ENCODE measurements at places on chromosomes 5 and 9.

- no peak for DNase-seq
Observed at GRCh38 chr9:75432888-75433287, 344.6 kb downstream of the OSTF1 start.

DNA sequence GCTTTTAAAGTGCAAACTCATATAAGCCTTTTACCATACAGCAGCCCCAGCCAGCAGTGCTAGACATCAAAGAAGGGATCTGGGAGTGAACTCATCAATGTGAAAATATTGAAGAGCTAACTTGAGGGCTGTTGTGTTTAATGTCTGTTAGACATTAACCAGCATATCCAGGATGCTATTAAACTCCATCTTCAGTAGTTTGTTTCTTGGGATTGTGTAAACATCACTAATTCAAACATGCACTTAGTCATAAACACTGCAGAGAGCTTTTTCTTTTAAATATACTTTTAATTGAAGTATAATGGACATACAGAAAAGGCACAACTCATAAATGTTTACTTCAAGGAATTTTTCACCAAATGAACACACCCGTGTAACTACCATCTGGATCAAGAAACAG, 81.8 kb downstream of the TMEM252 start:
- no peak for DNase-seq

GRCh38 chr9:117919538-117919937, 215.3 kb downstream of the TLR4 start:
- DNase-seq, result no peak

DNA sequence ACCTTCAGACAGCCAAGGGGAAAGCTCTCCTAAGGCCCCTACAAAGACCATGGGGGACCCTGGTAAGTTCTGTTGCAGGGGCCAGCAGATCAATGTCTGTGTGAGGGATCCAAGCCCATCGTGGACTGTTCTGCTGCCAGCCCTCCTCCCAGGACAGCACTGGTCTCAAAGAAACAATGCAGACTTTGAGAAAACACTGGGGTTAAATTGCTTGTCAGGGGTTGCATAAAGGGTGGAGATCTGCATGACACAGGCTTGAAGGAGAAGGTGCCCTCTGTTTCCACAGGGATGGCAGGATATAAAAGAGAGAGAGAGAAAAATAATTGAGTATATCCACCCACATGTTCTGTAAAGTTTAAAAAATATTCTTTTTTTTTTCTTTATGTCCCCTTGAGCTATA, 157.6 kb upstream of the TBC1D2 start:
- DNase-seq, result no peak

GRCh38 chr5:32753765-32754164, 42.6 kb downstream of the NPR3 start:
- DNase-seq, result no peak

- no peak for DNase-seq
Observed at GRCh38 chr5:132378580-132378979, 9.1 kb downstream of the SLC22A5 start.

- no peak for DNase-seq
Observed at GRCh38 chr9:130858739-130859705, 24.0 kb downstream of the ABL1 start.

DNA sequence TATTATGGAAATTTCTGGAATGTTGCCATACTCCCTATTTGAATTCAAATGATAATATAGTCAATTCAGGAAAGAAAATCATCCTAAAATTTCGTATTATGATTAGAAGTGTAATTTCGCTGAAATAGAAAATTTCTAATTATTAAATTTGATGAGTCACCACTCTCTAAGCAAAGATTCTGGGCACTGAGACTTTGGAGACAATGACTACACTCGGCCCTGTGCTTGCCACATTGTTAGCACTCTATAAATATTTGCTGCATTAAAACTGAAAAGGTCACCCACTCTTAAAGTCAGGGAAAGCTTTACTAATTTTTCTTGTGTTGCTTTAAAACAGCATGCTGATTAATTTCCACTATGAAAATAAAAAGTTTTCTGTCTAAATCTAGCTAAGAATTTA, 240.3 kb downstream of the TLE4 start:
- no peak for DNase-seq

DNA sequence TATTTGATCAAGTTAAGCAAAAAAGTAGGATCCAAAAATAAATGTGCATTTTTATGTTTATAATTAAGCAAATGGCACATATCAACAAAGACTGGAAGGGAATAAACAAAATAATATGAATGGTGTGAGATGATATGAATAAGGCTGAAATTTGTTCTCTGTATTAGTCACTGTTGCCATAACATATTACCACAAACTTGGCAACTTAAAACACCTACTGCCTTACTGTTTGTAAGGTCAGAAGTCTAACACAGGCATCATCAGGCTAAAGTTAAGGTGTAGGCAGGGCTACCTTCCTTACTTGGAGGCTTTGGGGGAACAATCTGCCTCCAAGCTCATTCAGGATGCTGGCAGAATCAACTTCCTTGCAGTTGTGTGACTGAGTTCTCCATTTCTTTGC, 19.3 kb downstream of the PGGT1B start:
- no peak for DNase-seq

DNA sequence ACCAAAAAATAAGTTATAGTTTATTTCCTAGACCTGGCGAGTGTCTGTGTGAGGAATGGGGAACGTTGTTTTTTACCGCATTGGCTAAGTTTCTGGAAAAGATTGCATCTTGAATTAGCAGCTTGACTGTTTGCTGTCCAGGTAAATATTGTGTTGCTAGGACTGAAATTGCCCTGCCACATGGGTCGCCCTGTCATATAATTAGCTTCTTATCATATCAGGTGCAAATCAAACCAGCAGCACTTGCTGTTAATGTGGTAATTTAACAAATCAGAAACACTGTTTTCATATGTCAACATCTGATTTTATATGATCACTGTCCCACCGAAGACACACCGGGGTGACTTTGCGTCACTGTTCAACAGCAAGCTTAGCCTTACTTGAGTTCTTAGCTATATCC, 63.7 kb upstream of the ZNF622 start:
- no peak for DNase-seq

GRCh38 chr9:82363682-82364081, 375.1 kb downstream of the SPATA31D1 start:
- DNase-seq, result no peak

DNA sequence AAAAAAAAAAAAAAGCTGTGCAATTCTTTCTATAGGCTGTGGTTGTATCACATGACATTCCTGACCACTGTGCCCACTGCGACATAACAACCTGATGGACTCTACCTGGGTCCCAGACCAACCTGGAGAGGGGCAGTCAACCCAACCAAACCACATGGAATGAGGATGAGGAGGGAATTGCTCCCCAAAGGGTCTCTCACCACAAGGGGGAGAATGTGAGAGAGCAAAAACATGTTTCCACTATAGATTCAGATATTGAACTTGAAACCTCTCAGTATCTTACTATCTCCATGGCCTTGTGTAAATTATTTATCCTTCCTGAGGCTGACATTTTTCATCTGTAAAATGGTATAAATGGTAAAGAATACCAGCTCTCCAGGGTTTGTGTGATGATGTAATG, 66.9 kb upstream of the SV2C start:
- DNase-seq, result no peak

DNA sequence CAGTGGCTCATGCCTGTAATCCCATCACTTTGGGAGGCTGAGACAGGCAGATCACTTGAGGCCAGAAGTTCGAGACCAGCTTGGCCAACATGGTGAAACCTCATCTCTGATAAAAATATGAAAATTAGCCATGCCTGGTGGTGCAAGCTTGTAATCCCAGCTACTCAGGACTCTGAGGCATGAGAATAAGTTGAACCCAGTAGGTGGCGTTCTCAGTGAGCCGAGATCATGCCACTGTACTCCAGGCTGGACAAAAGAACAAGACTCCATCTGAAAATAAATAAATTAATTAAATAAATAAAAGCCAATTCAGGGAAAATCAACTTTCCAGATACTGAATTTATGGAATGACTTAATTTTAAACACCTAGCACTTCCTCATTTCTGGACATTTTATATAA, 1722.1 kb downstream of the MAT2B start:
- no peak for DNase-seq

- DNase-seq, result no peak
Observed at GRCh38 chr9:81849631-81850259, 78.5 kb upstream of the SPATA31D4 start.

DNA sequence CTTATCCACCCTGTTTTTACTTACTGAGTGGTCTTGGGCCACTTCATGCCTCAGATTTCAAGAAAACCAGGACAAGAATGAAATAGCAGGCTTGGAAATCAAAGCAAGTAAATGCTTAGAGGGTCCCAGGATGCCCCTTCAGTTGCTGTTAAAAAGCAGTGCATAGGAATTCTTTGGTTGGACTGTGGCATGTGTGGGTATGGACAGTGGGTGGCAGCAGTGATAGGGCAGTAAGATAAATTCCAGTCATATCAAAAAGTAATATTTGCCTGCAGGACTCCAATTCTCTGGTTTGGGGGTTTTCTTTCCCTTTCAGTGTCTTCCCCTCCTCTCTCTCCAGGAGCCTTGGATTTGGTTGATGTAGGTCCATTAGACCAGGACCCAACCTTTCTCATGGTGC, 306.7 kb upstream of the CLINT1 start:
- no peak for DNase-seq

- DNase-seq, result peak; percentile 6
Observed at GRCh38 chr5:133287500-133287899, 235.7 kb downstream of the HSPA4 start.

GRCh38 chr9:104280178-104280560, 186.1 kb downstream of the SMC2 start:
- no peak for DNase-seq

DNA sequence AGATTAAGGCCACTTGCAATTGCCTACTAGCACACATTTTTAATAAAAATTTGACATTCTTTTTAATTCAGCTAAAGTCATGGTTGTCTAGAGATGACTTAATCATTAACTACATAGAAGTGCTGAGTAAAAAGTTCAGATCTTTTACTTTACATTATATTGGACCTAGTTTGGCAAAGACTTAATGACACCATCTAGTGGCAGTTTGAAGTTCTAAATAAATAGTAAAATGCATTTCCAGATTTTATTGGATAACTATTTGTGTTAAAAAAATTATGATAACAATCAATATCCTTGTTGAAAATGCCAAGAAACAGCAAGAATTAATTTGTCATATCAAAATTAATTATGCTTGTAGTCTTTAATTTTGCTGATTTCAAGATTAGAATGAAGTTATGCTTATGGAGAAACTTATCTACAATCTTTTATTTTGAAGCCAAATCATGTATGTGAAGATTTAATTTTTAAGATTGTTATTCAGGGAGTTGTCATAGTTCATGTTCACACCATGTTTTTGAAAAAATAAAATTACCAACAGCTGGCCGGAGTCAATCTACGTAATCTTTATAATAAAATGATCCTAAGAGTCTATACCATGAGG, 69.6 kb upstream of the PJA2 start:
- DNase-seq, result no peak

GRCh38 chr5:54080831-54081230, 229.5 kb downstream of the ARL15 start:
- no peak for DNase-seq

Data from CD4-positive, alpha-beta T cell treated with Interleukin-6 at 100 ng/mL for 8 hours (primary cell).